Calu3 (cell line): ENCODE measurements at places on chromosomes 12 and 14. TPM values are rescaled to one million over a fixed set of nuclear protein-coding genes. Genes with fewer than 3 reads are reported as not detected.

Gene P2RX2
- not detected in 2 replicates for total RNA-seq

Gene CLEC9A
- total RNA-seq = not detected in 2 replicates

Gene SRGAP1
- 28.3 and 29.3 TPM in 2 replicates for total RNA-seq

Gene LRFN5
- total RNA-seq = not detected in 2 replicates

Gene RFLNA
- total RNA-seq = not detected in 2 replicates

GRCh38 chr12:106671840-106672239, 89.0 kb downstream of the RFX4 start:
- DNase-seq = no peak

- DNase-seq = no peak
Observed at GRCh38 chr12:50927356-50927755, 25.0 kb upstream of the HIGD1C start.

GRCh38 chr12:42589465-42590329, at the start of gene PRICKLE1:
Gene PRICKLE1 (minus strand): TSS chr12:42589746. CDS start chr12:42472516, 117,230 bp downstream.
- peak; percentile 48 for DNase-seq

- DNase-seq = no peak
Observed at GRCh38 chr14:56715938-56716337, 94.3 kb downstream of the OTX2 start.
